ENCODE measurements at places on chromosomes 11 and 22. TPM values are rescaled to one million over a fixed set of nuclear protein-coding genes. Genes with fewer than 3 reads are reported as not detected.

- DNase-seq = no peak
Measured at GRCh38 chr11:13291800-13292199, 14.2 kb downstream of the BMAL1 start.

Gene UBQLN3
- total RNA-seq = not detected

Gene CECR2
- total RNA-seq = under 0.01 TPM

DNA sequence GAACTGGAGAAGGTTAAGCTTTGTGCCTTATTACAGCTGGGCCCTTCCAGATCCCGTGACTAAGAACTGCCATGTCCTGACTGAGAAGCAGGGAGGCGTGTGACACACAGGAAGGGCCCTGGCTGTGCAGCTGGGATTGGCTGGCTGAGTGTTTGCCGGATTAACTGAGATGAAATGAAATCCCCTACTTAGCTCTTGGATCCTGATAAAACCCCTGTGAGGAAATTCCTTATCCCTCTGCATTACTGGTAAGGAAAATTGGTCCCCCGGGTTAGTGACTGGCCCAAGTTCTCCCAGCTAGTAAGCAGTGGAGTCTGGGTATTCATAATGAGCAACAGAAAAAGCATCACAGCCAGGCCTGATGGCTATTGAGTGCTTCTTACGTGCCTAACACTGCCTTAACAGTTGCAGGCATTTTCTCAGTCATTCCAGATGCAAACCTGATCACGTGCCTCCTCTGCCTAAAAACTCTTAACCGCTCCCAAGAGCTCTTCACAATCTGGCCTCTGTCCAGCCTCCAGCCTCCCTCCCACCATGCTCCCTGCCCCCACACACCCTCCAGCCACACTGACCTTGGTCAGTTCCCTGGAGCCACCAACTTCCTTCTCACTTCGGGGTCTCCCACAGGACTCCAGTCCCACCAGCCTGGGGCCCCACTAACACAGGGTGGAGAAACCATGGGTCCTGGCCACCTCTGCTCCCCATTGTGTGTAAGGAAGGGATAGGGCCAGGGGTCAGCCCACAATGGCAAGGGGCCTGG, 37.8 kb downstream of the ARRB1 start:
- peak; percentile 90 for DNase-seq

DNA sequence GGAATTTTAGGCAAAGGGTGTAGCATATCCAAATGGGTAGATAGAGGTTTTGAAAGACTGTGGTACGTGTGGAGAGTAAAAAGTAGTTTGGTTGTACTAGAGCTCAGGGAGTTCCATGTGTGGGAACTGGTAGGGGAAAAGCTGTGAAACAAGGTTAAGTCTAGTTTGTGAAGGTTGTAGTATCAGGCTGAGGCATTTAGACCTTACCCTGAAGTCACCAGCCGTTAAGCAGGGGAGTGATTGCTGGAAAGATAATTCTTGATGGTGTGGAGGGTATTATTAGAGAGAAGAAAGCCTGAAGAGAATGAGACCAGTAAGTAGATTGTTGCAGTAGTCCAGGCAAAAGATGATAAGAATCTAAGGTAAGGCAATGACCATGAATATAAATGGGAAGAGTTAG, 68.0 kb downstream of the RNF169 start:
- DNase-seq = no peak

DNA sequence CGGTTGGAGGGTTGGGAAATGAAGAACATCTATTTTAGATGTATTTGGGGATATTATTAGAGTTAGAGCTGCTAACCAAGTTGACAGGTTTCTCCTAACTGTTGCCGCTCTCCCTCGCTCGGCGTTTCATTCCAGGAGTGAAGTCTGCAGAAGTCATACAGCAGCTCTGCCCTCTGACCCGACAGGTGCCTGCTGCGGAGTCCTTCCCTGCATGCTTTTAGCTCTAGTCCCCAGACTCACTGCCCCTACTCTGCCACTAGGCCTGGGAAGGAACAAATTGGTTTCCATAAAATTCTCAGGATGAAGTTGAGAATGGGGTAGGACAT, 124.9 kb downstream of the DBX1 start:
- DNase-seq = no peak

DNA sequence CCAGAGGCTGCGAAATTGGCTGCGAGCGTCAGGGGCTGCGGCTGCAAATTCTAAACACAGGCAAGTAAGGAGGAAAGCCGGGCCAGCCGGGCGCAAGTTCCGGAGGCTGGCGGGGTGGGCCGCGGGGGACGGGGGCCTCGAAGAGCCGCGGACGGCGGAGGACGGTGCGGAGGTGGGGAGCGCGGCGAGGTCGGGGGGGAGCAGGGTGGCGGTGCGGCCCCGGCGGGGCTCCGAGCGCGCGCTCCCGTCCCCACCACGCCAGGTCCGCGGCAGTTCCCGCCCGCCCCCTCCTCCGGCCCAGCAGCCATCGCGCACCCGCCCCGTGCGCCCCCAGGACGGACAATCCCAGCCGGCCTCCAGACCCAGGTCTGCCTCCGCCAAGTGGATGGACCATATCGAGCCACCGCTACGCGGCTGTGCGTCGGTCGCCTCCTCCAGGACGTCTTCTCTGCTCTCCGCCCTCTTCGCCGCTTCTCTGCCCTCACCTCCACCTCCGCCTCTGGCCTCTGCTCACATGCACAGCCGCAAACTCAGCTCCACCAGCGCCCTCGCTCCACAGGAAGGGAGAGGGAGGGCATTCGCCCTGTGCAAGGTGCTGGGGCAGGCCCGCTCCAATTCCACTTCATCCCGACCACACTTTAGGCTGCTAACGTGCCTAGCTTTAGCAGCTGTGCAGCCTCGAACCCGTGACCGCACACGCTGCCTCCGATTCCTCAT, 7.2 kb downstream of the ELFN2 start:
- DNase-seq = no peak

GRCh38 chr11:47503227-47503626, 49.7 kb downstream of the CELF1 start:
- no peak for DNase-seq

Gene OR56A3
- not detected for total RNA-seq

DNA sequence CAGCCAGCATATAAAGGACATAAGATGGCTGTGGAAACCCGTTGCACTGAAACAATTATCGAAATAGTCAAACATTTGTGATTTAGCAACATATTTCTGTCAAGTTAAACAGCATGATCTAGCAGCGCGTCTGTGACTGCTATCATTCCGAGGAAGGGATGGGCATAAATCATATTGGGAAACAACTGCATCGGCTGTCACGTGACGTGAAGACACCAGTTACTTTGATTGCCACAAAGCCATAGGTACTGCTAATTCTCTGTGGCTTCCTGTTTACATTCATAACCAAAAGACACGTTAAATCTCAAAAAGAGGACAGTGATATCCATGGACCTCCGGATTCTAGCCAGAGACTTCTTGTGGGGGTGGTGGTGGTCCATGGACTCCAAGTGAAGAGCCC, 87.8 kb downstream of the CACNA1I start:
- DNase-seq = no peak

Gene SLC37A2
- total RNA-seq = 1.1 TPM

- DNase-seq = no peak
Measured at GRCh38 chr11:125553357-125553756, 15.9 kb upstream of the EI24 start.

GRCh38 chr11:64028398-64029115, 7.2 kb upstream of the FLRT1 start:
- no peak for DNase-seq

Gene LRRC10B
- total RNA-seq = not detected

DNA sequence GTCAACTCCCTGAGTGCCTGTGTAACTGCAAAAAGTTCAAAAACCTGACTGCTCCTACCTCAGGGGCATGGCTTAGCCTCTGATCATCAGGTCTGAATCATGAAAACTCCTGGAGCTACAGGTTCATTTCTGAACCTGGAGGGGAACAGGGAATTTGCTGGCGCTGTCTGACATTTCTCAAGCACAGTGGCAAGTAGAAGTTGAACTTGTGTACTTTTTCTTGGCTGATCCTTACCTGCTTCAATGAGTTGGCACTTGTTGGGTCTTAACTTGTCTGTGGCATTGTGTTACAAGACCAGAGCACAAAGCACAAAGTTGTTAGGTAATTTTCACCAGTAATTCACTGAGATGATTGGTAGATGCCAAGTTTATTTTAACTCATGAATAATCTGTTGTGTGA, 3.3 kb downstream of the TMEM109 start:
- no peak for DNase-seq

- DNase-seq = peak; percentile 30
Measured at GRCh38 chr11:132024587-132025295, 654.3 kb downstream of the NTM start.

Gene OR52J3
- total RNA-seq = not detected

GRCh38 chr22:24429411-24430365, 2.3 kb downstream of the ADORA2A start:
- DNase-seq = no peak

DNA sequence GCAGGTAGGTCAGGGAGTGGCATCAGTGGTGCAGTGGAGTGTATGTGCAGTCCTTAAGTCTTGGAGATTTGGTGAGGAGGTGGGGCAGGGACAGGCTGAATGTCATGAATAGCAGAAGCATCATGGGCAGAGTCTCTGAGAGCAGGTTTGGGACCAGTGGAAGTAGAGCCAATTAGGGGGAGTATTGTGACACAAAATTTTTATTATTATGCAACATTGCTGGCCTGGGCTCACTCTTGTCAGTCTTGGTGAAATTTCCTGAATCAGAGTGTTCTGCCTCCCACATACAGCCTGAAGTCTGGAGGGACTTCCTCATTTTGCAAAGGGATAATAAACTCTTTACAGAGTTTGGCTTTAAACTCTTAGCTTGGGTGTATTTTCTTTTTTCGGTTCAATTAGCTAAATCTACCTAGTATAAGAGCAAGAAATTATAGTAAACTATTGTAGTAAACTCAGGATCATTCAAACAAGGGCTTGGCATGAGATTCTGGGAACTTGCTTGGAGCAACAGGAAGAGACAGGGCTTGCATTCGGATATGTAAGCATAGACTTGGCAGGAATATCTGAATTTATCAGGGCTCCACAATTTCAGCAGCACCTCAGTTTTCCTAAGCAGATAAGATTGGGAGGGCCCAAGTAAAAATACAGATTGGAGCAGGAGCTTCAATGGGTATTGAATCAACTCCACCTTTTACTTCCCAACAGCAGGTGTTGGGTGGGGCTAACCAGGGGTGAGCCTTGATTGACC, 67.7 kb downstream of the FDX1 start:
- DNase-seq = no peak

Gene FLRT1
- total RNA-seq = not detected

Gene OR6T1
- total RNA-seq = not detected

- no peak for DNase-seq
Measured at GRCh38 chr11:64157631-64158394, 8.1 kb downstream of the MACROD1 start.

DNA sequence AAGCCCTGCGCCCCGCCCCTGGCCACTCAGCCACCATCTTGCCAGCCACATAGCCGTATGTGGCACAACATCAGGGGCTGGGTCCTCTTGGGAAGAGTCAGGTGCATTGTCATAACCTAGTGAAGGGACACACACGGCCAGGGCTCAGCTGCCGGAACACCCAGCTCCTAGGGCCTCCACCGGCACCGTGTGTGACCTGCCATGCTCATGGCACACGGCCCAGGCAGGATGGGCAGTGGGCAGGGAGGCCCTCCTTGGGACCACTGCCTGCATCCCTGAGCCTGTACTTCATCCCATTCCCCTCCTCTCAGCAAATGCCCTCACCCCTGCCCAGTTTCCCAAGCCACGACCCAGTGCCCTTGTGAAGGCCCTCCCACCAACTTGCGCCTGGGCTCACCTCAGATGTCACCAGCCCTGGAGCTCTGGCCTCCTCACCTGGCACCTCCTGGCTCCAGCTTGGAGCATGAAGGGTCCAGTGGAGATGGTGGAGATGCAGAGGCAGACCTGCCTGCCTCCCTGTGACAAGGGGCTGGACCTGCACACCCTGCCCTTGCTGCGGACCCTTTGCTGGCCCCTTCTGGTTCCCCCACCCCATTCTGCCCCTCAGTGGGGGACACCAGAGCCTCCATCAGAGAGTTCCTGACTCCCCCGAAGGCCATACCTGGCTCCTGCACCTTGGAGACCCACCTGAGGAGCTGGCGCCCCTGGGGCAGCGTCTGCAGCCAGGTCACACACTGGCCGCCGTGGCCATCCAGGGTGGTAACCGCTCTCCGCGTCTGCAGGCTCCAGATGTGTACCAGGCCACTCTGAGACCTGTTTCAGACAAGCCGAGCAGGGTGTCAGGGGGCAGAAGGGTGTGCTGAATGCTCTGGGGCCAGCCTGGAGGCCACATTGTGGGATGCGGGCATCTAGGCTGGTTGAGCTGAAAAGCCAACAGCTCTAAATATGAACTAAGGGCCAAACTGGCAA, 34.5 kb downstream of the GNB1L start:
- DNase-seq = no peak

DNA sequence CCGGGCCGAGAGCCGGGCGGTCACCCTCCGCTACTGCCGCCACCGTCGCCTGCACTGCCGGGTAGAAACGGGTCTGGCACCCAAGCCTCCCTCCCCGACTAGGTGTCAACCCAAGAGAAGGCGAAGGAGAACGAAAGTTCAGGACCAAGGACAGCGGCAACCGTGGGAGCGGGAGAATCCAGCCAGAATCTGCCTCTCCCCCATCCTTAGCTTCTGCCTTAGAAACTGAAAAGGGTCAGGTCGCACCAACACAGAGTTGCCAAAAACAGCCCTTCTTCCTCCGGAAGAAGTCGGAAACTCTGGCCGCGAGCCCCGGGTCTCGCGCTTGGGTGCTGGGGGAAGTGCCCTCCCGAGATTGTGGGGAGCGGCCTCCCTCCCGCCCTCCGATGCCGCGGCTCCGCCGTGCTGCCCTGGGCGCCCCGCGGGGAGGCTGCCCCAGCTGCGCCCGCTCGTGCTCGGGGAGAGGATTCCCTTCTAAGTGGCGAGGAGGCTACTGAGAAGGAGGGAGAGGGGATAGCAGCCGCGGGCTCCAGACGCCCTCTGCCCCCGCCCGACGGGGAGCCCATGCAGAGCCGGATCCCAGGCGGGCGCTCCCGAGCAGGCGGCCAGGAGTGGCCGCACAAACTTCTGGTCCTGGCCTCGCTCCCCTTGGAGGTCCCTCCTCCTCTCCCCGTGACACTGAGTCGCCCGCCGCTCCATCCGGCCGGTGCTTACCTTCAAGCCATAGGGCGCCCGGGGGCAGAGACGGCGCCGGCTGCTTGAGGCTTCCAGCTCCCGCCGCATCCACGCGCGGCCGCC, 637 bp downstream of the DRD2 start:
- peak; percentile 39 for DNase-seq

DNA sequence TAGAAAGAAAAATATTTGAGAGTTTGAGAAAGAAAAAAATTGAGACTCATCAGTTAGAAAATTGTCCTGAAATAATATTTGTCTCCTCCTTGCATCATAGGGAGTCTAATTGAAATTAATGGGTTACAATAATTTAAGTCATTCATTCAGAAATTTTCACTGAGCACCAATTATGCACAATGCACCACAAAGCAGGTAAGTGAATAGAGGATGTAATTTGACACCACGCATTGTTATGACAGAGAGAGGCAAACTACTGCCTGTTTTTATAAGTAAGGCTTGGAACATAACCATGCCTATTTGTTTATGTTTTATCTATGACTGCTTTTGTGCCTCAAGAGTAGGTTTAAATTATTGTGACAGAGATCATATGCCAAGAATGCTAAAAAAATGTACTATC, 537.9 kb upstream of the FAT3 start:
- DNase-seq = no peak

Gene SESN3
- total RNA-seq = 23.2 TPM

Gene OR52E8
- total RNA-seq = not detected
